Activated T-helper 1 cell treated with Interleukin-2 at 50 U/mL for 16 hours (primary cell): ENCODE measurements at places on chromosomes 5 and 9.

DNA sequence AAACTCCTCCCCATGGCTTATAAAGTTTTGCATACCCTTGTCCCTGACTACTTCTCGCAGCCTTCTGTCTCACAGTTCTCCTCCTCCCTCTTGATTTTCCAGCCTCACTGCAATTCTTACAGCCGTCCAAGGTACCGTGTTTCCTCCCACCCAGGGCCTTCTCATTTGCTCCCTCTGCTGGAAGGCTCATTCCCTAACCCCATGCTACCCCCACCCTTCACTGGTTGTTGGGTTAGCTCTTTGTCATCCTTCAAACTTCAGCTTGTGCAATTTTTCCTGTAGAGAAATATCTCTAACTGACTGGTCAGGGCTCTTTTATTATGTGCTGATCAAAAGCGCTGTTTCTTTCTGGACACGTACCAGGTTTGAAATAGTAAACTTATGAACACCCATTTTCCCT lies 329.2 kb downstream of the EBF1 start:
- no peak for DNase-seq

GRCh38 chr9:17863213-17863883 lies 284.5 kb downstream of the SH3GL2 start:
- DNase-seq = no peak

DNA sequence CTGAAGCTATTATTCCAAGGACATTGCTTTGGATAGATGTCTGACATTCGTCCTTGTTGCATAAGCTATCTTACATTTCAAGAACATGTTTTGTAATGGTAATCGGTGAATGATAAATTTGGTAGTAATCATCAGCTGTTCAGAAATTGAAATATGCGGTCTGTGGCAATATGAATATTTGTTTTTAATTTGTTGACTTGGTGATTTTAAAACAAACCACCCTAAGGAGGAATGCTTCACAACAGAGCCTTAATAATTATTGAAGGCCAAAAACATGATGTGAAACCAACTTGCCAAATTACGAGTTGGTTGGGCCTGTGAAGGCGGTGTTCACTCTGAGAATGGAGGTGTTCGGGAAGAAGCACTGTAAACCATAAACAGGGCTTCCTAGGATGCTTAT lies 149.7 kb upstream of the TUT7 start:
- DNase-seq = no peak

- DNase-seq = no peak
Observed at GRCh38 chr9:129648092-129648763, 6.3 kb upstream of the ASB6 start.

DNA sequence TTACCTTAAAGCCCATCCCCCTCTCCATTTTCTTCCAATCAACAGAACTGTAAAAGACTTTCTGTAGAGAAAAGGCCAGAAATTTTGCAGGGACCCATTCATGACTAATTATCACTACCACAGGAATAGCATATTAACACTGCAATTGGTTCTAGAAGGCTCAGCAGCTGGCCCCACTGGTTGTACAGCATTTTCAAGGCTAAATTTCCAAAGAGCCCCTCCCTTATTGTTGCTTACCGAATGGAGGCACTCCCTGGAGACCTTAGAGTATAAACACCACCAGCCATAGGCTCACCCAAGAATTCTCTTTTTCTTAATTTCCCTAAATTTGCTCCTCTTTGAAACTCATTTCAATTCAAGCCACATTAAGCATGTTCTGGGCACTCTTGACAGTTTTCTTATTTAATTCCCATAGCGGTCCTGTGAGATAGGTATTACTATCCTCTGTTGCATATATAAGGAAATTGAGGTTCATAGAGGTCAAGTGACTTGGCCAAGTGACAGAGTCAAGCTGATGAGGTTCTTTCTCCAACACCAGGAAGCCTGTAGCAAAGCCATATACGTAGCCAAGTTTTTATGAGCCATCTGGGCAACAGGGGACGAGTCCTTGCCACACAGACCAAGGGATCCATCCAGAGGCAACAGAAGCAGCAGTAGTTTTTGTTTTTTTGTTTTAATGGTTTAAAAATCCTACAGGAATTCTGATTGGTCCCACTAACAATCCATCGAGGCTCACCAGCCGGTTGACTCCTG lies 83.9 kb upstream of the NR5A1 start:
- DNase-seq = no peak

GRCh38 chr5:98906756-98907355 lies 22.0 kb downstream of the CHD1 start:
- no peak for DNase-seq

GRCh38 chr9:100269656-100270055 lies 83.1 kb downstream of the TEX10 start:
- DNase-seq = no peak

- no peak for DNase-seq
Observed at GRCh38 chr9:80285326-80285725, 713.6 kb downstream of the TLE4 start.

DNA sequence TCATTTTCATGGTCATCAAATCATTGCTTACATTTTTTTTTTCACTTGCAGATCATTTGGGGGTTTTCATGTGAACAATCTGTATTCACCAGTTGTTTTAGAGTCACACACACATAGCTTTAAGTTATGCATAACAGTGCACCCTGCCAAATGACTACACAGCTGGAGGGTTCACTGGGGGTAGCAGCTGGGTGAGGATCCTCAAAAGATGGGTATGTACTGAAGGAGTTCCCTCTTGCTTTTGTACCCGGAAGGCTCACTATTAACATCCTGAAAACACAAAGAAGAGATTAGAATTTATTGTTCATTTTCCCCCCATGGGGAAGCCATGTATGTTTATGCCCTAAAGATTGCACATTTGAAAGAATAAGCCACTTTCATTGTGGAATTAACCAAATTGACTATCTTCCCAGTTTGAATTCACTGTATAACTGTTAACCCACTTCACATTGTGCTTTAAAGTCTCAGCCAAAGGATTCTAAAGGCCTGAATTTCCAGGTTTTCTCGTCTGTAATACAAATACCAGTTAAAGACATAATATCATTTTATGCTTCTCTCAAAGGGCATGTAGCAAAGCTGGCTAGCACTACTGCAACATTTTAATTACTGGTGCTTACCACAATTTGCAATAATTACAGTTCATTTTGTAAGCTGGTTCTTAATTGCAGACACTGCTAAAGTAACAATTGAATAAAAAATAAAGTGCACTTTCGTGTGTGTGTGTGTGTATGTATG lies 466.4 kb upstream of the MEF2C start:
- DNase-seq = no peak
